ENCODE measurements at places on chromosomes 2 and 18.
A peak's percentile ranks its signal among the peaks of the same experiment; 100 is the strongest.

- DNase-seq = no peak
Measured at GRCh38 chr2:128348701-128349100, 30.0 kb upstream of the HS6ST1 start.

DNA sequence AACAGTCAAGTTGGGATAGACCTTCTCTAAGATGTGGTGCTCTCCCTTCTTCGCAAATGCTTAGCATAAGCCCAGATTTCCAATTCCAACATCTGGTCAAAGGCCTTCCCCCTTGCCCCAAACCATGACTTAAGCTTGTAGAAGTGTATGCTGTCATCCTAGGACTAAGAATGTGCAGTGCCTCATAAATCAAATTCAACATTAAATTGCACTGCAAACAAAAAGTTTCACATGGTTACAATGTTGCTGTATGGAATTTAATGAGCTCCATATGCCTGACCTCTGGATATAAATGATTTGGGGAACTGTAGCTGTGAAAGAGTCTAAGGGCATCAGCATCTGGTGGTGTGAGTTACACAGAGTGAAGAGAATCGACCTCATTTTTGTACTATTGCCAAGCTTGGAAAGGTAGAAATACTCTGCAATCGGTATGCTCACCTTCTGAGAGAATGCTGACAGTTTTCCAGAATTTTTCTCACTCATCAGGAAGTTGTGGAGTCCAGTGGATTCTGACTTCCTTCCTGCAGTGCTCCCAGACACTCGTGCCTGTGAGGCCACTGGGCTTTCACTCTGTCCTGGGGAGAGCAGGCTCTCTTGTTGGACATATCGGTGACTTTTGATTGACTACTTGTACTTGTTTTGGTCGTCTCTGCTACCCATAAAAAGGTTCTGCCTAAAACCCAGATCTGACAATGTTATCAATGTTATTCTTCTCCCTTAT lies 40.6 kb downstream of the FASTKD2 start:
- no peak for DNase-seq

- DNase-seq = no peak
Measured at GRCh38 chr2:46257476-46257875, 39.7 kb upstream of the EPAS1 start.

- no peak for DNase-seq
Measured at GRCh38 chr2:227880460-227880859, 9.0 kb downstream of the DAW1 start.

DNA sequence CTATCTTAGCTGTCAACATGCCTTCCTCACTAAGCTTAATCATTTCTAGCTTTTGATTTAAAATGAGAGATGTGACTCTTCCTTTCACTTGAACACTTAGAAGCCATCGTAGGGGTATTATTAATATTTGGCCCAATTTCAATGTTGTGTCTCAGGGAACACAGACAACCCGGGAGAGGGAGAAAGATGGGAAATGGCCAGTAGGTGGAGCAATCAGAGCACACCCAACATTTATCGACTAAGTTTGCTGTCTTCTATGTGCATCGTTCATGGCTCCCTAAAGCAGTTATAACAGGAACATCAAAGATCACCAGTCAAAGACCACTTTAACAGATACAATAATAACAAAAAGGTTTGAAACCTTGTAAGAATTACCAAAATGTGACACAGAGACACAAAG lies 110.2 kb downstream of the OLA1 start:
- peak; percentile 10 for DNase-seq

DNA sequence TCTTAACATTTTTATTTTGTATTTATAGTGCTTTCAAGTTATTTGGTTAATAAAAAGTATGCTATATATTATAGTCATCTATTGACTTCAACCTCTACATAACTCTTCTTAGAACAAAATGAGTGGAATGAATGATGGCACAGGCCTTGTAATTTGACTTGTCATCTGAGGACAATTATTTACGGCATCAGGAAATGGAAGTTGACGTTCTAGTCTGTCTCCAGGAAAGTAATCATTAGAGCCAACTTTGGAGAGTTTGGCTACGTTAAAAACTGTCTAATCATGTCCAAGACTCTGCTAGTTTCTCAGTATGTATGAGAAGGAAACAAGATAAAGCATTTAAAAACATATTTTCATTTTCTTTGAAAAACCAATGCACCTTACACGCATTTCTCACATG lies 353.6 kb downstream of the ARHGAP15 start:
- no peak for DNase-seq

- no peak for DNase-seq
Measured at GRCh38 chr2:143688815-143689214, 559.6 kb downstream of the ARHGAP15 start.

DNA sequence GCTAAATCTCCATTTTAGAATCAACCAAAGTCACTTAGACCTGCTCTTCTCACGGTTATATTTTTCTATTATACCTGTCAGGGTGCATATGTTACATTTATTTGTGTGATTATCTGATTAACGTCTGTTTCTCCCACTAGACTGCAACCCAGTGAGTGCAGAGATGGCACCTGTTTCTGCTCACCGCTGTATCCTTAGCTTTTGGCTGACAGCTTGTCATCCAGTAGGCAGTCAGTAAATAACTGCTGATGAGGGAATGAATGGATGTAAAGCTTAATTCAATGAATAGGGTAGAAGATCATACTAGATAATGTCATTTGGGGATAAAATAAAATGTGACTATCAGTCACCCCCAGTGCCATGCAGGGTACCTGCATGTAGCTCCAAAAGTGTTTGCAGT lies 6.9 kb upstream of the CHRNA1 start:
- no peak for DNase-seq

- no peak for DNase-seq
Measured at GRCh38 chr18:54794823-54795222, 33.5 kb upstream of the RAB27B start.

DNA sequence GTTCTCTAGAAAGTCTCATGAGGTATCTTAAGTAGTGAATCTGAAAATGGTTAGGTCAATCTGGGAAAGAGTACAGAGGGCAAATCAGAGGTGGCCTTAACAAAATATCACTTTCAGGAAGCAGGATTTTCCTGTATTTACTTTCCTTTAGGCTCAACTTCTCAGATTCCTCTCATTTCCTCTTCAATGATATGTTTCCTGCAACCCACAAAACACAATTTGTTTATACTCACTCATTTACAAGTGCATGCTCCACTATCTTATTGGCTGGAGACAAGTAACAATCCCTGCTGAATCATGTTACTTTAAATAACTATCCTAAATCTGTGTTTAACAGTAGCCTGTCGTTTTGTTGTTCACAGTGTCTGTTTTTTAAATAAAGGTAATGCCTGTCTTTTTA lies 228.1 kb downstream of the DSC3 start:
- no peak for DNase-seq

- peak; percentile 89 for DNase-seq
Measured at GRCh38 chr2:218387369-218388194, 5.5 kb downstream of the SLC11A1 start.

GRCh38 chr2:149924549-149925213 lies 337.1 kb upstream of the MMADHC start:
- no peak for DNase-seq

DNA sequence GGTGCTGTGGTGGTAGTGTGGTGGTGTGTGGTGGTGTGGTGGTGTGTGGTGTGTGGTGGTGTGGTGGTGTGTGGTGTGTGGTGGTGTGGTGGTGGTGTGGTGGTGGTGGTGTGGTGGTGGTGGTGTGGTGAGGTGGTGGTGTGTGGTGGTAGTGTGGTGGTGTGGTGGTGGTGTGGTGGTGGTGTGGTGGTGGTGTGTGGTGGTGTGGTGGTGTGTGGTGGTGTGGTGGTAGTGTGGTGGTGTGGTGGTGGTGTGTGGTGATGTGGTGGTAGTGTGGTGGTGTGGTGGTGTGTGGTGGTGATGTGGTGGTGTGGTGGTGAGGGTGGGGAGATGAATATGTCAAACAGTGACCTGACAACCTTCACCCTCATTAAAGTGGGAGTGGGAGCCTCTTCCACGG lies 55.6 kb upstream of the DLGAP1 start:
- peak; percentile 3 for DNase-seq

- DNase-seq = no peak
Measured at GRCh38 chr2:124623560-124623959, 598.5 kb downstream of the CNTNAP5 start.

- DNase-seq = no peak
Measured at GRCh38 chr2:43224571-43225092, 1.8 kb downstream of the ZFP36L2 start.

DNA sequence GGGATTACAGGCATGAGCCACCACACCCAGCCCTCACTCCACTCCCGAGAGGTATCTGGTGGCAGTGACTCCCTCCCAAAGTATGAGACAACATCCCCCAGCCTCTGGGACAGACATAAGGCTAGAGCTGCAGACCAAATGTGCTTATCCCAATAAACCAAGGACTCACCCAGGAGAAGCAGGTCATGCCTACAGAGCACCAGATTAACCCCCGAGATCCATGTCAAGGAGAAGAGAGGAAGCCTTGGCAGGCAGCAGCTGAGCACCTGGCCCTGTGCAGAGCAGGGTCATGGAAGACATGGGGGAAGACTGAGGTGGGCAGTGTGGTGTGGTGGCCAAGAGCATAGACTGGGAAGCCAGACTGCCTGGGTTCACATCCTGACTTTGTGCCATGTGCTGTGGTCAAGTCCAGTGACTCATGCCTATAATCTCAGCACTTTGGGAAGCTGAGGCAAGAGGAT lies 7.2 kb downstream of the RAB11FIP5 start:
- no peak for DNase-seq

GRCh38 chr2:15761056-15761455 lies 169.4 kb downstream of the DDX1 start:
- no peak for DNase-seq

DNA sequence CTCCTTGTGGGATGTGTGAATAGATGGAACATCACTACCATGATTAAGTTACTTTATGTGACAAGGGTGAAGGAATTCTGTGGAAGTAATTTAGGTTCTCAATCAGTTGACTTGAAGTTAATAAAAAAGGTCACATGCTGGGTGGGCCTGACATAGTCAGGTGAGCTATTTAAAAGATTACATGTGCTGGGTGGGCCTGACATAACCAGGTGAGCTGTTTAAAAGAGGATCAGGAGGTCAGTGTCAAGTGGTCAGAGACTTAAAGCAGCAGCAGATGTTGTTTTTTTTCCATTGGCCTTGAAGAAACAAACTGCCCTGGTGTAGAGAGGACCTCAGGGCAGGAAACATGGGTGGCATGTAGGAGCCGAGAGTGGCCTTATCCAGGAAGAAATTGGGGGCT lies 3.3 kb downstream of the IL1R2 start:
- DNase-seq = no peak

DNA sequence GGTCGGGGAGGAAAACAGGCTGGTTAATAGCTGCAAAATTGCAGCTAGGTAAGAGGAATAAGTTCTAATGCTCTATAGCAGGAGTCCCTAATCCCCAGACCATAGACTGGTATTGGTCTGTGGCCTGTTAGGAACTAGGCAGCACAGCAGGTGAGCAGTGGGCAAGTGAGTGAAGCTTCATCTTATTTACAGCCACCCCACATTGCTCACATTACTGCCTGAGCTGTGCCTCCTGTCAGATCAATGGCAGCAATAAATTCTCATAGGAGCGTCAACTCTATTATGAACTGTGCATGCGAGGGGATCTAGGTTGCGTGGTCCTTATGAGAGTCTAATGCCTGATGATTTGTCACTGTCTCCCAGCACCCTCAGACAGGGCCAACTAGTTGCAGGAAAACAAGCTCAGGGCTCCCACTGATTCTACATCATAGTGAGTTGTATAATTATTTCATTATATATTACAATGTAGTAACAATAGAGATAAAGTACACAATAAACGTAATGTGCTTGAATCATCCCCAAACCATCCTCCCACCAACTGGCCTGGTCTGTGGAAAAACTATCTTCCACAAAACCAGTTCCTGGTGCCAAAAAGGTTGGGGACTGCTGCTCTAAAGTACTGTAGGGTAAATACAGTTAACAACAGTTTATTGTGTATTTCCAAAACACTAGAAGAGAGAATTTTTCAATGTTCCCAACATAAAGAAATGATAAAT lies 91.7 kb upstream of the TFCP2L1 start:
- DNase-seq = no peak

- peak; percentile 69 for DNase-seq
Measured at GRCh38 chr18:8988260-8988871, 114.1 kb upstream of the NDUFV2 start.

DNA sequence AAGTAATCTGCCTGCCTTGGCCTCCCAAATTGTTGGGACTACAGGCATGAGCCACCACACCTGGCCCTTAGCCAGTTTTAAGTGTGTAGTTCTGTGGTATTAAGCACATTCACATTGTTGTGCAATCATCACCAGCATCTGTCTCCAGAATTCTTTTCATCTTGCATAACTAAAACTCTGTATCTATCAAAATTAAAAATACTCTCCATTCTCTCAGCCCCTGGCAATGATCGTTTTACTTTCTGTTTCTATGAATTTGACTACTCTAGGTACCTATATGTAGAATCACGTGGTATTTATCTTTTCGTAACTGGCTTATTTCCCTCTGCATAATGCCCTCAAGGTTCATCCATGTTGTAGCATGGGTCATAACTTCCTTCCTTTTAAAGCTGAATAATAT lies 45.5 kb upstream of the CAVIN2 start:
- DNase-seq = peak; percentile 12

DNA sequence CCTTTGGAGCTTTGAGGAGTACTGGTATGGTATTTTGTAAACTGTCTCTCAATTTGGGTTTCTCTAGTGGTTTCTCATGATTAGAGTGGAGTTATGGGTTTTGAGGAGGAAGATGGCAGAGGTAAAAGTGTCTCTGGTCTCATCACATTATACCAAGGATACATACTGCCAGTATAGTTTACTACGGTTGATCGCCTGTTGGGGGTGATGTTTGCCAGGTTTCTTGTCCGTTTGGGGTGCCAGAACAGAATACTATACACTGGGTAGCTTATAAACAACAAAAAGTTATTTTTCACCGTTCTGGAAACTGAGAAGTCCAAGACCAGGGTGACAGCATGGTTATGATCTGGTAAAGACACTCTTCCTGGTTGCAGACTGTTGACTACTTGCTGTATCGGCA lies 293.7 kb downstream of the NYAP2 start:
- no peak for DNase-seq

All from suppressor macrophage treated with lipopolysaccharide for 4 hours (primary cell).